ENCODE measurements at places on chromosomes 1 and 21. TPM values are rescaled to one million over a fixed set of nuclear protein-coding genes. Genes with fewer than 3 reads are reported as not detected.

The OR10T2 gene
- not detected for total RNA-seq

The IGSF3 gene
- total RNA-seq = 2.1 TPM

The HES3 gene
- not detected for total RNA-seq

DNA sequence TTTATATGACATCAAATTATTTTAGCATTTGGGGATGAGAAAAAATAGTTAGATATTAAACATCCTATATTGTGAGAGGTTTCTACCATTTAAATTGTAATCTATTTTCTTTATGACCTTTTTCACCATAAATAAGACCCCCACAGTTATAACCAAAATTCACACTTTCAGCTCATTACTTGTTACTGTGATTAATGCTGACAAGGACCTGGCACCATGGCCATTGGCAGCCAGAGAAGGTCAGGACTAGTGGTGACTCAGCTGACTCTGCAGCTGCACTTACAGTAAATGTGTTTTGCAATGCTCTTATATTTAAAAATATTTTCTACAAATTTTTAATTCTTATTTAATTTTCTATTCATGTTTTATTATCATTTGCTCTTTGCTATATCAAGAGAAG is 133.3 kb upstream of the C1orf105 start:
- H3K27me3 ChIP-seq = no peaks in the 10 kb centered on the region
- no peak overlapping the region for H3K27ac ChIP-seq
- no peaks in the 10 kb centered on the region for H3K36me3 ChIP-seq
- H3K4me3 ChIP-seq = no peak overlapping the region

DNA sequence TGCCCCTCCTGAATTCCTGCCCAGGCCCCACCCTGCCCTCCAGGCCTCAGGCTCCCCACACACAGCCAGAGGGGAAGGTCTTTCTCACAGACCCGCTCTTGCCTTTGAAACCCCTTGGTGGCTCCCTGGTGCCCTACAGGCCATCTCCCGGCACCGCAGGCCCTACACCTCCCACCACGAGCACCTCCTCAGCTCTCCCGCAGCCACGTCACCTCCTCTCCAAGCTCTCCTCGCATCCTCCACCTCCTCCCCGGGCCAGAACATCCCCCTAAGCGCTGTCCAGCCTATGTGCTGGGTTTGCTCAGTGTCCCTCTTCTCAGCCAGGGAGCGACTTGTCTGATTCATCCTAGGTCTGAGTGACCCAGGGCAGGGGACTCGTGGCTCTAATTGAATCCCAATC is 66.4 kb downstream of the DMRTB1 start:
- no peak for ATAC-seq
- no peaks in the 10 kb centered on the region for H3K27me3 ChIP-seq

All from activated T-helper 17 cell treated with anti-CD3 and anti-CD28 coated beads, Interleukin-2, amount 50 U/mL, for 72 hours (primary cell).